ENCODE measurements at places on chromosomes 12 and 14. TPM values are rescaled to one million over a fixed set of nuclear protein-coding genes. Genes with fewer than 3 reads are reported as not detected.

TDP1 gene
- total RNA-seq, result 10.5 TPM

PLEKHH1 gene
- total RNA-seq, result 0.26 TPM

MGP gene
- total RNA-seq, result 13.6 TPM

GPR162 gene
- total RNA-seq, result 2.1 TPM

TMEM121 gene
- total RNA-seq, result 12.6 TPM

Data from epithelial cell of alveolus of lung (primary cell).